ENCODE measurements at places on chromosomes 1 and 21.

GRCh38 chr1:22755641-22756040 is 45.0 kb downstream of the EPHB2 start:
- DNase-seq = no peak

DNA sequence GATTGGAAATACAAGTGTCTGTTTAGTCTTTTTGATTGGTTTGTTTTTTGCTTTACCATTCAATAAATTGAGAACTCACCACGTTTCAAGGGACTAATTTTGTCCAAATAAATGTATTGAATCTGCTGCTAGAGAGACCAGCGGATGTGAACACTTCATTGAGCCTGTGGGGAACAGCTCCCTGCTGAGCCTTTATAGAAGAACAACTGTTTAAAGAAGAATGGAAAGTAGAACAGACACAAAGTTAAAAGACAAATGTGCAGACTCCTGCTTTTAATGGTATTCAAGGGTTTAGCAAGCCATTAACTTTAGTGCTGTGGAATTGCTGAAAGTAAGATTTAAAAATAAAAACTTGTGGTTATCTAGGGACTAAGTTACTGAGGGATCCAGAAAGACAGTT is 817.7 kb upstream of the B3GALT2 start:
- DNase-seq = no peak

DNA sequence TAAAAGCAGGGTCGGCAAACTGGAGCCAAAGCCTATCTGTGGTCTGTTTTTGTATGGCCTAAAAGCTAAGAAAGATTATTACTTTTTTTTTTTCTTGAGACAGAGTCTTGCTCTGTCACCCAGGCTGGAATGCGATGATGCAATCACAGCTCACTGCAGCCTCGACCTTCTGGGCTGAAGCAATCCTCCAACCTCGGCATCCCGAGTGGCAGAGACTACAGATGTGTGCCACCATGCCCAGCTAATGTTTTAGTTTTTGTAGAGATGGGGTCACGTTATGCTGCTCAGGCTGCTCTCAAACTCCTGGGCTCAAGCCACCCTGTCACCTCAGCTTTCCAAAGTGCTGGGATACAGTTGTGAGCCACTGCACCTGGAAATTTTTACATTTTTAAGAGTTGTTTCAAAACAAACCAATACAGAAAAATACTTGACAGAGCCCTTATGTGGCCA is 6.5 kb upstream of the GLRX2 start:
- DNase-seq = no peak

- DNase-seq = no peak
Observed at GRCh38 chr21:28590676-28591075, 402.0 kb downstream of the LTN1 start.

GRCh38 chr1:8162168-8162567 is 136.1 kb upstream of the ERRFI1 start:
- DNase-seq = no peak

DNA sequence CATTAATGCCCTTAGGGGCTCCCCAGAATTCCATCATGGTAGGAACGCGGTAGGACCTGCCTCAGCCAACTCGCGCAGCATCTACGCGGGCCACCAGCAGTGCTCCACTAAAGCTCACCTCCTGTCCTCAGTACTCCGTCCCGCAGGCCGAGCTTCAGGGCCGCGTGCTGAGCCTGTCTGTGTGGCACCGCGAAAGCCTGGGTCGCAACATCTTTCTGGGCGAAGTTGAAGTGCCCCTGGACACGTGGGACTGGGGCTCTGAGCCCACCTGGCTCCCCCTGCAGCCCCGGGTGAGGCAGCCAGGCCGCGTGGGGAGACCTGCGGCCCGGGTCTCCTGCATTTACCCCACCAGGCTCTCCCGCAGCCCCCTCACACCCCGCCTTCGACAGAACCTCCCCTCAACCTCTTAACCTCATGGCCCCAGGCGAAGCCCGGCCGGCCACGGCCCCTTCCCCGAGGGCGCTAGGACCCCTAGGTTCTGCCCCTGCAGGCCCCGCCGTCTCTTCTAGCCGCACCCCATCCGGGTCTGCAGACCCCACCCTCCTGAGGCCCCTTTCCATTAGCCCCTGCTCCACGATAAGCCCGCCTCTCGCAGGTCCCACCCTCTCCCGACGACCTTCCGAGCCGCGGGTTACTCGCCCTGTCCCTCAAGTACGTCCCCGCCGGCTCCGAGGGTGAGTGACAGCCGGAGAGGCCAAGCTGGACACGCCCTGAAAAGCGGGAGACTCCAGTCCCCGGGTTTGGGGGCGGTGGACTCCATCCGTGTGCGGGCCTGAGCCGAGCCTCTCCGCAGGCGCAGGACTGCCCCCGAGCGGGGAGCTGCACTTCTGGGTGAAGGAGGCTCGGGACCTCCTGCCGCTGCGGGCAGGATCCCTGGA is 9.1 kb downstream of the SYTL1 start:
- no peak for DNase-seq

DNA sequence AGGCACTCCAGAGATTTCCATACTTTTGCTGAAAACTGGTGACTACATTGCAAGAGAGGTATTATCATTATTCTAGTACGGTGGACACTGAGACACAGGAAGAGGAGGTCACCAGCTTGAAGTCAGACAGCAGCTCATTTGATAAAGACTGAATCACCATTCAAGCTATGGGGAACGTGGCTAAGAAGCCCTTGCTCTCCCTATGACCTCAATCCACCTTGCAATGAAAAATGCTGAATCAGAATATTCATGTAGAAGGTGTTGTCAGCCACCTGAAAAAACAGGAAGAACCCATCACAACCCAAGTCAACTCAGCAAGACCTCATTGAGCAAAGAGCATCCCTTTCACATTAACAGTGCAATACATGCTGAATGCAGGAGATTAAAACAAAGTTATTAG is 59.0 kb upstream of the FGGY start:
- no peak for DNase-seq

DNA sequence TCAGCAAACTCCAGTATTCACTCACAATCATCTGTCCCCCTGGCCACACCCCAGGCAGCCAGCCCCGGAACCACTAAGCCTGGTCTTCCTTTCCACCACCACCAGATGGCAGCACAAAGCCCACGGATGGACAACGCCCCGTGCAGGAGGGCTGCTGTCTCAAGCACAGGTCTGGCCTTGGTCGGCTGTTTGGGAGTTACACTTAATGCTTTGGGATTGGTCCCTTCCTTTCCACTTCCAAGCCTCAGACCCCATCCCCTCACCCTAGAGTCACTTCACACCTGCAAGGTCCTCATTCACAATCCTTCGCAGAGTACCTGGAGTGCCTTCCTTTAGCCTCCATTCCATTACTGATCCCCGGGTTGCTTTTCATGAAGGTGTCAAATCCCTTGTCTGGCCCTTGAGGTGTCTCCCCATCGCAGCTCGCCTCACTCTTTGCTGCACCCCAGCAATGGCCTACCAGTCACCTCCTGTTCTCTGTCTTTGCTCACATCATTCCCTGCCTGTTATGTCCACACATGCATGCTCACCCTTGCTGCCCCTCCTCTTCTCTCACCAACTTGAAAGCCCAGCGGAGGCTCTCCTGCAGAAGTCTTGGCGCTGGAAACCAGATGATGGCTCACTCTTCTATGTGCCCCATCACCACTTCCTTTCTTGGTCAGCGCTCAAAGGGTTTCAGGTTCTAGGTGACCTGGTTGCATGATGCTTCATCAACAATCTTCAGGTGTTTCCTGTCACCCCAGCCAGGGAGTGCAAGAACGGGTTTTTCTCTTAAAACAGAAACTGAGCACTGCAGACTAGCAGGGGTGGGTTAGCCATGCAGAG is 24.9 kb upstream of the KCNA2 start:
- no peak for DNase-seq

- no peak for DNase-seq
Observed at GRCh38 chr1:195071461-195071860, 1536.8 kb downstream of the KCNT2 start.

GRCh38 chr21:37642493-37642892 is 273.8 kb downstream of the KCNJ6 start:
- DNase-seq = no peak

- no peak for DNase-seq
Observed at GRCh38 chr1:54934869-54935268, 45.6 kb upstream of the TMEM61 start.

DNA sequence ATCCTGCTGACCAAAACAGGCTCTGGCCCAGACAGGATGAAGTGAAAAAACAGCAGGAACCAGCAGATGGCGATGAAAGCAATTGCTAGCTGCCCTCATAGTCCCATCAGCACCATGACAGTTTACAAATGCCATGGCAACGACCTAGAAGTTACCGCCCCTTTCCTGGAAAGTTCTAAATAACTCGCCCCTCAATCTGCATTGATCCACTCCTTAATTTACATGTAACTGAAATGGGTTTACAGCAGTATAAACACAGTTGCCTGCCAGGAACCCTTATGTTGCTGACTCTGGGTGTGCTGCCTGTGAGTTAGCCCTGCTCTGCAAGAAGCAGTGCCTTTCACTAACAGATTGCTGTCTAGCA is 65.5 kb upstream of the CR1L start:
- DNase-seq = no peak

- peak; percentile 29 for DNase-seq
Observed at GRCh38 chr21:17613242-17613676, 558 bp upstream of the BTG3 start.

DNA sequence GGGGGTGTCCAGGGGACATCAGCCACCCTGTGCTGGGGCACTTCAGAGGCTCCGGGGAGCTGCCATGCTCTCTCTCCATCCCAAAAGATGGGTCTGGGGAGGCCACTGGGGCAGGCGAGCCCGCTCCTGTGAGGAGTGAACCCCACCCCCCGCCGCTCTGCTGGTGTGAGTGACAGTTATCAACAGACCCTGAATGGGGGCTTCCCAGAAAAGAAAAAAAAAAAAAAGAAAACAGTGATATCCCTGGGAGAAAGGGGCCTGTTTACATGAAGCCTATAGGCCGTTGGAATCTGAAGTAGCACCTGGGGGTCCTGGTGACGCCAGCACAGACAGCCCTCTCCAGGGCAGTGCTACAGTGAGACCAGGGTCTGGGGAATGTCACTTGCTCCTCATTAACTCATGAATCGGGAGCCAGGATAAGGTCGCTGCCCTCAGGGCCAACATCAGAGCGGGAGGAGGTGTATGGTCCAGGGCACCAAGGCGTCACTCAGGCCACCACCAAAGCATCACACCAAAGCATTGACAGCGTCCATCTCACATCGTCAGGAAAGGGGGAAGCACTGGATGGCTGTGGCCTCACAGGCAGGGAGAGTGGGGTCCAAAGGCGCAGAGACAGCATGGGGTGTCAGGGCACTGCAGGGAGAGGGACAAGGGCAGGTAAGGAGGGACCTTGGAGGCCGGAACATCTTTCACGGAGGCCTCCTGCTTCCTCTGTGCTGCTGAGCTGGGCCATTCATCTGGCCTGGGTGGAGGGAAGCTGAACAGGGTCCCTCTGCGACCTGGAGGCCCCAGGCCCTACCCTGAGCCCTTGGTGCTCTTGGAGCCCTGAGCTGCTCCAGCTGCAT is 8.4 kb upstream of the NPHP4 start:
- no peak for DNase-seq

DNA sequence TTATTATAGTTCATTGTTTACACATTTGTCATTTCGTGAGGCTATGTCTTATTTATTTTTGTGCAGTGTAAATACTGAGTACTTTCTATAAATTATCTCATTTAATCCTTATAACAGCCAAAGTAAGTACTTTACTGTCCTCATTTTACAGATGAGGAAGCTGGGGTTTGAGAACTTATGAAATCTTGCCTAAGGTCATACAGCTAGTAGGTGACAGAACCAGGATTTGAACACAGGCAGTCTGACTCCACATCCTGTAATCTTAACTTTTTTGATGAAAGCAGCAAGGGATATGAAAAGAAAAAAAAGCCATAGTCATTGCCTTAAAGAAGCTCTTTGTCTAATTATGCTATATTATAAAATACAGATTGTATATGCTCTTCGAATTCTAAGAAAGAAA is 107.1 kb upstream of the BMP8A start:
- DNase-seq = no peak

DNA sequence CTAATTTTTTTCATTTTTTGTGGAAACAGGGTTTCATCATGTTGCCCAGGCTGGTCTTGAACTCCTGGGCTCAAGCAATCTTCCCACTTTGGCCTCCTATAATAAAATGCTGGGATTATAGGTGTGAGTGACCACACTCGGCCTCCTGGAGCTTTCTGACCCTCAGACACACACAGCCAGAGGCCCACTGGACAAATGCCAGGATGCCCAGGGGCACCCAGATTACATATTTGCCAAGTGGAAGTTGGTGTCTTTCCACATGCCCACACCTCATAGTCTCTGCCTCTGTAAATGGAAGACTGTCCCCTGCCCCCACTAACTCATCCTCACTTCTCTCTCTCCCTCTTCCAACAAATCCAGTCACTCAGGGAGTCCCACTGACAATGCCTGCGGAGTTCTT is 63.4 kb upstream of the LRP8 start:
- DNase-seq = no peak

- no peak for DNase-seq
Observed at GRCh38 chr1:64650411-64650810, 94.5 kb upstream of the RAVER2 start.

DNA sequence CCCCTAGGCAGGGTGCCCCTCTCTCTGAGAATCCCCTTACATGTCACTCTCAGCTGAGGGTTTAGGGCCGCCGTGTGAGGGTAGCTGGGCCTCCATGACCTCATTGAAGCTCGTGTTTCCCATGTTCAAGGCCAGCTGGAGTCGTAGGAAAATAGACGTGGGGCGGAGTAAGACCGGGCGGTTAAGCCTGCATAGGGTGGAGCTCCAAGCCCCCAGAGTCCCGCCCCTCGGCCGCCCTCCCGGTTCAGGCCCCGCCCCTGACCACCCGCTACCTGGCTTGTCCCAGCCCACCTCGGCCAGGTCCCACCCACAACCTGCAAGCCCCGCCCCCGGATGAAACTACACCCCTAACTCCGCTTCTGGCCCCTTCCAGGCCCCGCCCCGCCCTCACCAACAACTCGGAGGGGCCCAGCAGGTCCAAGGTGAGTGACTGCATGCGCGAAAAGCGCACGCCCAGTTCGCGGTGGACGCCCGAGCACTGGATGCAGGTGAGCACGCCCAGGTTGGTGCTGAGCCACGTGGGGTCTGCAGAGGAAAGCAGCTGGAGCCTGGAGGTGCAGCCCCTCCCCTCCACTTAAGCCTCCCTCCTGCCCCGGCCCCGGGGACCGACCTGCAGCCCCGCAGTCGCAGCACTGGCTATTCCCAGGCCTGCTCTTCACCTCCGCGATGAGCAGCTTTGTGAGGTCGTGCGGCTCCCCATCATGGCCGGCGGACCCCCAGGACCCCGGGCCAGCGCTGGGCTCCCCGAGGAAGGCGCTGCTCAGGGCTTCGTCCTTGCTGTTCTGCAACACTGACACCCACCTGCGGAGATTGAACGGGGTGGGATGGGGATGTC is 12.2 kb upstream of the TCEA3 start:
- no peak for DNase-seq

DNA sequence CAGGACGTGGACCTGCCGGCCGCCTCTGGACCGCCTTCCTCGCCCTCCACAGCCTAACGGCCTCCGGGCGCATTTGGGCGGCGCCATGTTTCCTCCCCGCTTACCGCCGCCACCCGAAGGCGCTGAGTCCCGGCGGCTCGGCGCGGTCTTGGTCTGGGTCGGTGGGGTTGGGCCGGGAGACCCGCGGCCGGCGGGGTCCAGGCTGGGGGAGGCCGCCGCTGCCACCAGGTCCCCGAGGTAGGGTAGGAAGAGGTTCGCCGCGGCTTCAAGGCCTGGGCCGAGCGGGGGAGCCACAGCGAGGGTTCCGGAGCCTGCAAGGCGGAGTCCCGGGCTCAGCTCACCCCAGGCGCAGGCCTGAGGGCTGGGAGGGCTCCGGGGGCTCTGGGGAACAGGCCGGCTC is 5.5 kb downstream of the OR2C3 start:
- DNase-seq = no peak
